CD4-positive, alpha-beta T cell treated with Interleukin-15 for 1 hour (primary cell): ENCODE measurements at places on chromosomes 3 and 15.

- DNase-seq = no peak
Measured at GRCh38 chr3:43629257-43629656, 7.4 kb upstream of the ANO10 start.

DNA sequence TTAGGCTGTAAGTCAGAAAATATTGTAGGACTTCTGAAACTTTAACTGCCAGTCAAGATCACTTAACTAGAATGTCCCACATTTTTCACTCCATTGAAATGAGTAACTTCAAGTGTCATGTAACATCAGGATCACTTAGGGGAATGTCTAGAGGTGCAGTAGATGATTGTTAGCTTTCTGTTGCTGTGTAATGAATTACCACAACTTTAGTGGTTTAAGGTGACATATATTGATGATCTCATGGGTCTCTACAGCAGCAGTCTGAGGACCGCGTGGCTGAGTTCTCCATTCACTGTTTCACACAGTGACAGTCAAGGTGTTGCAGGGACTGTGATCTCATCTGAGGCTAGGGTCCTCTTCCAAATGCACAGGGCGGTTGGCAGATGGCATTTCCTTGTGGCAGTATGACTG lies 82.7 kb downstream of the SLC25A26 start:
- peak; percentile 61 for DNase-seq

DNA sequence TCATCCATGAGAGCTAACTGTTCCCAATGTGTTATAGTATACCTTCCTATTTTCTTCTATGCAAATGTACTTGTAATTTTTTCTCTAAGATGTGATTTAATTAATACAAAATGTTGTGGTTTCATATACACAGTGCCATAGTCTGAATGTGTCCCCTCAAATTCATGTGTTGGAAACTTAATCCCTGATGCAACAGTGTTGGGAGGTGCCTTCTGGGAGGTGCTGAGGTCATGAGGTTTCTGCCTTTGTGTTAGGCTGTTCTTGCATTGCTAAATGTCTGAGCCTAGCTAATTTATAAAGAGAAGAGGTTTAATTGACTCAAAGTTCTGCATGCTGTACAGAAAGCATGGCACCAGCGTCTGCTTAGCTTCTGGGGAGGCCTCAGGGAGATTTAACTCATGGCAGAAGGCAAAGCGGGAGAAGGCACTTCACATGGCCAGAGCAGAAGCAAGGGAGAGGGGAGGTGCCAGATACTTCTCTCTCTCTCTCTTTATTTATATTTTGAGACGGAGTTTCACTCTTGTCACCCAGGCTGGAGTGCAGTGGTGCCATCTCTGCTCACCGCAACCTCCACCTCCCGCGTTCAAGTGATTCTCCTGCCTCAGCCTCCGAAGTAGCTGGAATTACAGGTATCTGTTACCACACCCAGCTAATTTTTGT lies 34.7 kb upstream of the BNIP2 start:
- no peak for DNase-seq

DNA sequence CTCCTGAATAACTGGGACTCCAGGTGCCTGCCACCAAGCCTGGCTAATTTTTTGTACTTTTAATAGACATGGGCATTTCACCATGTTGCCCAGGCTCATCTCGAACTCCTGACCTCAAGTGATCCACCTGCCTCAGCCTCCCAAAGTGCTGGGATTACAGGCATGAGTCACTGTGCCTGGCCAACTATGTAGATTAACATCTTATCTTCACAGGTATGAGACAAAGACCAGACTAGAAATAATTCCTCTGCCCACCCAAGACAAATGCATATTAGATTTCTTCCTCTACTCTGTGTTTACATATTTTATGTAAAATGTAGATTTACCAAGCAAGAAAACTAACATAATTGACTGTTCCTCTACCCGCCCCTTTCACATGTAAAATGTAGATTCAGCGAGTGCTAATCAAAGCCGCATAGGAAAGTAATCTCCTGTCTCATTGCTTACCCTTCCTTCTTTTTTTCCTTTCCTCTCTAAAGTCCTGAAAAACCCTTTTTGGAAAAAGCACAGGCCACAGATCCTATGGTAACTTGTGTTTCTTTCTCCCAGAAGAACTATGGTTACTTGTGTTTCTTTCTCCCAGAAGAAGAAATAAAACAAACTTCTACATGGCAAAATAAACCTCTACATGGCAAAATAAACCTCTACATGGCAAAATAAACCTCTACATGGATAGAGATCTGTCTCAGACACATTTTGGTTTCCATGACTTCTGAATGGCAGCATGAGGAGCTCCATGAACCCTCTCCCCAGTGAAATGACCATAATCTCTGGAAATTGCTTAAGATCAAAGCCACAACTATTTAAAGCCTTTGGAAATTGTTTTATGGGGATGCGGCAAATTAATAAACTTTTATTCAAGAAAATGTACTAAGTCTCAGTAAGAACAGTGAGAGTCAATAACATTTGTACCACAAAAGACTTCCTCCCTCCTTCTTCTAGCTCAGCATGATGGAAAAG lies 9.1 kb upstream of the ABHD2 start:
- DNase-seq = no peak

DNA sequence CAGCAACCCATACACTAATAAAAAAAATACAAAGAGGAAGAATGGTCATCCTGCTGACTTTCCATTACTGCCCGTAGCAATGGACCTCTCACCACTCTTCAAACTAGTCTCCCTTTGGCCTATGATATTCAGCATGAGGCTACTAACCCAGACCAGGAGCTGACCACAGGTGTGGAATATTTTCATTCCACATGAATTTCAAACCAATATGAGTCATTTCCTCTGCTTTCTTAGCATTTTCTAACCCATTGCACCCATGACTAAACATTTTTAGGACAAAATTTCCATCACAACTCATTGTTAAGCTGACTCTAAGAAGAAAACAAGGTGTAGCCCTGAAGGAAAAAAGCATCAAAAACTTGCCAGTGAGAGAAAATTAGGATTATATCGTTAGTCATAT lies 34.0 kb upstream of the ZPLD1 start:
- DNase-seq = no peak

DNA sequence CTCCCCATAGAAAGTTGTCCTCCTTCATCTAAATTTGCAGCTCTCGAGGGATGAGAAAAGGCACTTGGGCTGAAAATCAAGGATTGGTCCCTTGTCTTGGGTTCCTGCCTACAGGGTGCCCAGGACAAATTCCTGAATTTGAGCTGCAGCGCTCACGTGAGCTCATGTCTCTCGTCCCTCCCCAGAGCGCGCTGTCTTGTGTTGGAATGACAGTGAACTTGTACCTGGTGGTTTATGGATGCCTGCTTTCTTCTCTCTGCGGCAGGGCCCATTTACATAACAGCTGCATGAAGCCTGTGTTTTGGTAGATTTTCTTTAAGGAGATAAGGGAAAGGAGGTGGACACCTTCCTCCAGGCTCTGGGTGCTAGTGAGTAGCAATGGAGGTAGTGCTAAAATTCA lies 4.3 kb downstream of the RYR3 start:
- DNase-seq = no peak

DNA sequence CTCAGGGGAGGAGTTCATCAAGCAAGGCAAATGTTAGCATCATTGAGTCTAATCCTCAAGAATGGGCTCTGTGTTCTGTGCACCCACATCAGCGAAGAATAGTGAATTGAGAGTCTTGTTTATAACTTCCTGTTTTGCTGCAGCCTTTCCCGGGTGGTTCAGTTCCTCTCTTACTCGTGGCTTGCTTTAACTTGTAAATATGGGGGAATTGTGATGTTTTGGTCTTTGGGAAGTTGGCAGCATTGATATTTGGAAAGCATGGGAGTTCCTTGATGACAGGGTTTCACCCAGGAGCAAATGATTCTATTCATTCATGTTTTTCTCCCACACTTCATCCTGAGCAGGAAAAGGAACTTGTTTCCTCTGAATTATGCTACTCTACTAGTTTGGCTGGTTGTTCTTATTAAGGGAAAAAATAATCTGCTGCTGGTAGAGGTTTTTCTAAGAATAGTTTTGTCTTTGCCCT lies 40.4 kb downstream of the GPD1L start:
- no peak for DNase-seq

DNA sequence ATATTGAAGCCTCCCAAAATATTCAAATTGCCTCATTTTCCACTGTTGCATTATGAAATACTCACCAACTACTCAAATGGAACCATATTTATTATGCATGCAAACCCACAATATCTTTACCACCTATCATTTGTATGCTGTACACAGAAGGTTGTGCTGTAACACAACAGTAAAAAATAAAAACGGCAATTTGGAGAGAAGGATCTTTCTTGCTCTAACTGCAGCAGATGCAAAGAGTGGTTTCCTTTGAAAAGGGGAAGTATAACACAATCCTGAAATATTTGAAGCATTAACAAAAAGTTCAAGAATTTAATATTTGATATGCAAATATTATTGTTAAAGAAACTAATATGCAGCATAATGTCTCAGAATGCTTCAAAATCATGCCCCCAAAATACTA lies 244.5 kb upstream of the SUCLG2 start:
- DNase-seq = no peak

GRCh38 chr15:33163816-33164215 lies 30.7 kb downstream of the FMN1 start:
- DNase-seq = no peak

- no peak for DNase-seq
Measured at GRCh38 chr15:37885651-37886050, 48.8 kb upstream of the TMCO5A start.

DNA sequence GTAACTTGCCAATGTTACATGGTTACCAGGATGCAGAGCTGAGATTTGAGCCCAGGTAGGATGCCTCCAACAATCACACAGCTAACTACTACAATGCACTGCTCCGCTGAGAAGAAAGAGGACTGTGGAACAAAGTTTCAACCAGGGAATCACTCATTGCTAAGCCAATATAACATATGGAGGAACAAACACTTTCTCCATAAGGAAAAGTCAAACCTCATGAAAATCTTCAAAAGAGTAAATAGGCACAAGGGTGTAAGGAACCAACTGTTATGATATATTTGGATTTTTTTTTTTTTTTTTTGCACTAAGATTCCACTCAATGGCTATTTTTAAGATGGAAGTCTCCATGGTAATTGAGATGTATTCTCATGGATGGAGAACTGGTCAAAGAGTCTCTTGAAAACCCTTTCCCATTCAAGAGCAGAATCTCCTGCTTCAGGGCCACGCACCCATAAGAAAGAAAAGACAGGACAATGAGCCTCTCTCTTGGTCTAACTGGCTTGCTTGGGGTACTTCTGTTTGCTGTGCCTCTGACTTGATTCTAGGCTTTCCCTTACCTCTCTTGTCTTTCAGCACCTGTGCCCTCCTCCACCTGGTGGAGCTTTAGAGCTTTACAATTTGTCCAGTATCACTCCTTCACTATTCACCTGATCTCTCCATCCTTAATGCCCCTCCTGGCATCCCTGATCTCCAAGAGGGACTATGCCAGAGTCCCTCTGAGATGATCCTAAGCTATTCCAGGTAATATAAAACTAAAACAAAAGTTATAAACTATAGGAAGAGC lies 252.8 kb downstream of the NTRK3 start:
- DNase-seq = no peak

DNA sequence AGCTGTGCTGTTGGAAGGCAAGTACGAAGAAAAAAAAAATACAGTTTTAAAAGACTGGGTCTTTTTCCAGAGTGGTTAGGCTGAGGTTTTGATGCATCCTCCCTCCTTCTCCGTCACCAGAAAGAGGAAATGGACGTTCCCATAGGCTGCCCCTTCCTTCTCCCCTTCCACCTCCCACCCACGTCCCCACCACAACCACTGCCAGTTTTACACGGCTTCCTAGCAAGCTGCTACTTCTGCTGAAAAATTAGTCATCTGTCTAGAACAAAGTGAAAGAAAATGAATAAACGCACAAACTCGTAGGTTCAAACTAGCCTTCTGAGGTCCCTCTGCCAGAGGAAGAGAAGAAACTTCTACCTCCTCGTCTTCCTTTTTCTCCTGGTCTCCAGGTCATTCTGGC lies 71.6 kb upstream of the RPL35A start:
- no peak for DNase-seq

GRCh38 chr3:127038923-127039581 lies 56.1 kb downstream of the PLXNA1 start:
- DNase-seq = peak; percentile 10

GRCh38 chr3:159640225-159640624 lies 348.4 kb upstream of the IL12A start:
- DNase-seq = no peak

- no peak for DNase-seq
Measured at GRCh38 chr3:48855681-48856447, 8.2 kb upstream of the PRKAR2A start.

GRCh38 chr15:74374648-74375302 lies 7.3 kb upstream of the CYP11A1 start:
- no peak for DNase-seq
